ENCODE measurements at places on chromosomes 12 and 14.

DNA sequence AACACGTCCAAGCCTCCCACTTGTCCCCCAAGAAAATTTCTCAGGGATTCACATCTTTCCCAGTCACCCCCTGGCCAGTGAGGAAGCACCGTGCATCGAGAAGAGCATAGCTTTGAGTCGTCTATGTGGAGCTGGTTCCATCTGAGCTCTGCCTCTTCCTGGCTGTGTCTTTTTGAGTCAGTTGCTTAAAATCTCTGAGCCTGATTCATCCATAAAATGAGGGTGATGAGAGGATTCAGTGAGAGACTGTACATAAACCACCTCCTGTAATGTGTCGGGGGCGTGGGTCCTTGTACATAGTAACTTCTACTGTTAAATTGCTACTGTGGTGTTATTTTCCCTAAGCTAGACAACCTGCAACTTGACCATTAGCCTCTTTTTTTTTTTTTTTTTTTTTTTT lies 13.8 kb downstream of the CD9 start:
- no peak for DNase-seq

GRCh38 chr14:31945074-31945613 lies 132.0 kb upstream of the ARHGAP5 start:
- DNase-seq = no peak

GRCh38 chr14:99982537-99983250 lies 82.5 kb upstream of the EVL start:
- no peak for DNase-seq

DNA sequence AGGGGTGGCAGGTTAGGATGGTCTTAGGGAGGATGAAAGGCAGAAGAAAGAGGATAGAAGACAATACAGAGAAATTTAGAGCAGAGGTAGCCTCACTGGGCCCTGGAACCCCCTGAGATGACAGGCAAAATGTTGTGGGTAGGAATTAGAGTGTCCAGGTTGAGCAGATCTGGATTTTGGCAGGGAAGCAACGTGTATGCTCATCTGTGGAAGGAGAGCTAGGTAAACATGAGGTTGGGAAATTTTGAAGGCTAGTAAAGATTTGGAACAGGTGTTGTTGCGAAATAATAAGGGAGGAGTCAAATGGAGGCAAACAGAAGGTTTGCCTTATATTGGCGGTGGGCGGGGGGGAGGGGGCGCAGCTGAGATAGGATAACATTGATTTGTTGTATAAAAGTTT lies 5.3 kb downstream of the HSD17B6 start:
- no peak for DNase-seq

- DNase-seq = no peak
Observed at GRCh38 chr12:45701296-45701695, 28.2 kb upstream of the ARID2 start.

Data from epithelial cell of prostate (primary cell).